ELR (cell line): ENCODE measurements at places on chromosomes 1 and 21.

- DNase-seq = peak; percentile 27
These were observed 63.6 kb downstream of the MYOM3 start for GRCh38 chr1:24048205-24048869.

- no peak for DNase-seq
These were observed 91.5 kb downstream of the TIAM1 start for GRCh38 chr21:31252611-31253010.

DNA sequence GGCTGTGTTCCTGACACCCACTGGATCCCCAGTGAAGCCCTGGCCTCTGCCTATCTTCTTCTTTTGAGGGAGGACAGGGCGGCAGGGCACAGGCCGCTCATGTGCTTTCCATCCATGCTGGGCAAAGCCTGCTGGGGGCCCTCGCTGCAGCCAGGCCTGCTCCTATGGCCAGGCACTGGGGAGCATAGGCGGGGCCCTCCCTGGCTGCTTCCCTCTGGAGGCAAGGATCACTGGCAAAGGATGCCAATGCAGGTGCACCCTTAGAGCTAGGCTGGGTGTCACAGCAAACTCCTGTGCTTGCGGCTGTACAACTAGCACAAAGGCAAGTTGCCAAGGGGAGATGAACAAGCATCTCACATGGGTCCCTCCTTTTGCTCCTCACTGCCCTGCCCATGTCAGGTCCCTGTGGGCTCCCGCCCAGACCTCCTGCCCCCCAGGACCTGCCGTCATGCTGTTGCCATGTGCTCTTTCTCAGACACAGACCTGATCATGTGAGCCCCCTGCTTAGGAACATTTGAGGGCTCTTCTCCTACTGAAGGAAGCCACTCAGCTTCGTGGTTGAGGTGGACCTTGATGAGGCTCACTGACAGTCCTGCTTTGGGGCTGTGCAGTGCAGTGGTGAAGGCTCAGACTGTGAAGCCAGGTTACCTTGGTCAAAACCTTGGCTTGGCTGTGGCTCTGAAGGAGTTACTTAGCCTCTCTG, 393.6 kb downstream of the PTPRU start:
- no peak for DNase-seq

DNA sequence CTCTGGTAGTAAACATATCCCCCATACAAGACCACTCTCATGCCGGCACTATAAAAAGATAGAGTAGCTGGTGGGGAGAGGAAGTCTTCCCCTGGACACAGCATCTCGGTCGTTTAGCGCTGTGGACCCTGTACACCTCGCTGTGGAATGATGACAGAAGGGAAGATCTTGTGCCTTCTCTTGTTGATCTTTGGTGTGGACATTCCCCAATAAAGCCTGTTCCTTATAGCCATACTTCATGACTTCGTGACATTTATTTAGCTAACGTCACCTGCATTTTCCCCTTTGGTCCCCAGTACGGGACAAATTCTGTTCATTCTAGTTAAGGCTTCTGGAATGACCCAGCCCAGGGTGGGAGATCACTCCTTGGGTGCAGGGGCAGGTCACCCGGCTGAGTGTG, 24.9 kb upstream of the MAP10 start:
- no peak for DNase-seq

- no peak for DNase-seq
These were observed 241.0 kb downstream of the RHOU start for GRCh38 chr1:228976316-228976715.

- peak; percentile 42 for DNase-seq
These were observed 45.7 kb downstream of the ACOT7 start for GRCh38 chr1:6347641-6348487.
